ENCODE measurements at places on chromosomes 13 and 19. TPM values are rescaled to one million over a fixed set of nuclear protein-coding genes. Genes with fewer than 3 reads are reported as not detected.

GRCh38 chr19:4581666-4582553 is 22.4 kb upstream of the SEMA6B start:
- H3K4me1 ChIP-seq = peaks cover 5% of the 10 kb centered on the region
- peak; percentile 64 for DNase-seq
- peak overlapping the region; percentile 27 for H3K4me3 ChIP-seq
- peaks cover 49% of the 10 kb centered on the region for H3K27me3 ChIP-seq
- H3K27ac ChIP-seq = no peak overlapping the region

Gene CDADC1
- 8.0 TPM for total RNA-seq

DNA sequence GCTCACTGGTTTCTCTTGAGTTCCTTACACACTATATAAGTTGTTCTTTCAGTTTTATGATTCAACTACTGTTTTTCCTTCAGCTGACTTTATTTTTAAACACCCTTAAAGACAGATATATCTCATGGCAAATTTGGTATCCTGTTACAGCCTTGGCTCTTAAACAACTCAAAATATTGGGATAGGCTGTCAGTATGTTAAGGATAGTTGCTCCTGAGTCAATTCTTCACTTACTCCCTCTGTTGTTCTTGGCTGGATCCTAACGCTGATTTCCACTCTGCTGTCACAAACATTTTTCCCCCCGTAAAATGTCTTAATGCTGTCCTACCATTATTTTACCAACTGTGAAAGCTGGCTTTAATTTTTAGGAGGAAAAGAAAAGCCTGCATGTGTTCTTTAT is 1.2 kb downstream of the KCNRG start:
- no peak overlapping the region for H3K27ac ChIP-seq
- H3K36me3 ChIP-seq = peaks cover 67% of the 10 kb centered on the region
- H3K4me1 ChIP-seq = peaks cover 16% of the 10 kb centered on the region
- H3K27me3 ChIP-seq = no peaks in the 10 kb centered on the region

DNA sequence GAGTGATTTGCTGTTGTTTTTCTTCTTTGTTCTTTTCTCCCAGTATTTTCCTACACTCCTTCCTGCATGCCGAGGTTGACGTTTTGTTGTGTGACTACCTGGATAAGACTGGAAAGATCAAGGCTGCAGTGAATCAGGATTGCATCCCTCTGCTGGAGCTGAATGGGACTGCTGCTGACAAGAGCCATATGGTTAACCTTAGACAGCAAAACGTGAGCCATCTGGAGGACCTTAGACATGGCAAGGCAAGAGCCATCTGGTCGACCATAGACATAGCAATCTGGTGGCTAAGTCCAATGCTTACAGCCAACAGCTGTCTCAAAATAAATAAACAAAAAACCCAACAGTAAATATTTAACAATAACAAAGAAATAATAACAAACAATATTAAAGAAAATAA is 42.6 kb upstream of the ZNF91 start:
- DNase-seq = no peak
- no peak overlapping the region for H3K27ac ChIP-seq
- no peaks in the 10 kb centered on the region for H3K27me3 ChIP-seq
- no peaks in the 10 kb centered on the region for H3K4me1 ChIP-seq
- no peak overlapping the region for H3K4me3 ChIP-seq

- H3K4me1 ChIP-seq = peaks cover 2% of the 10 kb centered on the region
- H3K27me3 ChIP-seq = no peaks in the 10 kb centered on the region
- no peak overlapping the region for H3K4me3 ChIP-seq
- peaks cover 4% of the 10 kb centered on the region for H3K36me3 ChIP-seq
- no peak overlapping the region for H3K27ac ChIP-seq
- no peak for DNase-seq
Measured at GRCh38 chr19:2815191-2815614, 4.5 kb upstream of the ZNF554 start.

DNA sequence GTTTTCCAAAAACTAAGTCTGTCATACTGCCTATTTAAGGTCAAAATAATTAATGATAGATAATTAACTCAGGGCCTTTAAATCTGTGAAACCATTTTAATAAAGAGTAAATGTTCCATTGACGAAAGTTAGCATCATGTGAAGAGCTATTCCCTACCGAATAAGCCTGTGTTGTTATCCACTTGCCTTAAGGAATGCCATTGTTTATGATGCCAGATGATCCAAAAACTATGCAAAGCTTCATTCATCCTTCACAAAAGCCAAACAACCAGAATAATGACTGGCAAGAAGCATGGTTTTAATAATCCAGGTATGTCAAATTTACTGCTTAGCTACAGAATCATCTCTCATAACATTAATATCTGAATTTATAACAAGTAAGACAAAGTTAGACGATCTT is 6.5 kb upstream of the GPC6 start:
- no peaks in the 10 kb centered on the region for H3K27me3 ChIP-seq
- no peaks in the 10 kb centered on the region for H3K4me1 ChIP-seq
- H3K27ac ChIP-seq = no peak overlapping the region
- no peak overlapping the region for H3K4me3 ChIP-seq

DNA sequence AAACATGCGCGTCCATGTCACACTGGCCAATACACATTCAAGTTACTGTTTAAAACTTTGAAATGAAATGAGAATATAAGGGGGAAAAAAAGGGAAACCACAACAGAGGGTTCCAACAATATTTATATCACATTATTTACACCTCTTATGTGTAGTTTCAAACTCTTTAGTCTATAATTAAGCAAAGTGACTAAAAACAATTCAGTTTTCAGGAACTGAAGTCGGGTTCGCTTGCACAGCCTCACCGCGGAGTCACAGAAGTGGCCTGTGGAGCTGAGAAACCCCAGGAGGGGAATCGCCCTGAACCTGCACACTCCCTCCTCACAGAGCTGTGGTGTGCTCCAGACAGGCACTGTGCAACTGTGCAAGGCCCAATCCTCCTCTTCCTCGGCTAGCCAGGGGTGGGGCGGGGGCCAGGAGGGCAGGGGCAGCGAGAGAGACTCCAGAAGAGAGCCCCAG is 75.9 kb downstream of the STK24 start:
- no peak overlapping the region for H3K4me3 ChIP-seq
- DNase-seq = no peak
- H3K27me3 ChIP-seq = no peaks in the 10 kb centered on the region
- no peak overlapping the region for H3K27ac ChIP-seq

Gene RAB3A
- 10.3 TPM for total RNA-seq

Gene CLEC17A
- not detected for total RNA-seq

DNA sequence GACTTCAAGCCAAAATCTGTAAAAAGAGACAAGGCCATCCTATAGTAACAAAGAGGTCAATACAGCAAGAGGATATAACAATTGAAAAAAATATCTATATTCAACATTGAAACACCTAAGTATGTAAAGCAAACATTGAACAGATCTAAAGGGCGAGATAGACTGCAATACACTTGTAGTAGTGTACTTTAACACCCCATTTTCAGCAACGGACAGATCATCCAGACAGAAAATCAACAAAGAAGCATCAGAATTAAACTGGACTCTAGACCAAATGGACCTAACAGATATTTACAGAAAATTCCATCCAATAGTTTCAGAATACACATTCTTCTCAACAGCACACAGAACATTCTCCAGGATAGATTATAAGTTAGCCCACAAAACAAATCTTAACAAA is 28.7 kb upstream of the SIAH3 start:
- DNase-seq = no peak
- H3K27me3 ChIP-seq = peaks cover 23% of the 10 kb centered on the region
- no peak overlapping the region for H3K27ac ChIP-seq
- no peaks in the 10 kb centered on the region for H3K36me3 ChIP-seq

GRCh38 chr13:44679597-44679996 is 103.5 kb upstream of the TSC22D1 start:
- H3K4me3 ChIP-seq = no peak overlapping the region
- H3K27me3 ChIP-seq = peaks cover 2% of the 10 kb centered on the region
- H3K4me1 ChIP-seq = no peaks in the 10 kb centered on the region
- H3K27ac ChIP-seq = no peak overlapping the region

DNA sequence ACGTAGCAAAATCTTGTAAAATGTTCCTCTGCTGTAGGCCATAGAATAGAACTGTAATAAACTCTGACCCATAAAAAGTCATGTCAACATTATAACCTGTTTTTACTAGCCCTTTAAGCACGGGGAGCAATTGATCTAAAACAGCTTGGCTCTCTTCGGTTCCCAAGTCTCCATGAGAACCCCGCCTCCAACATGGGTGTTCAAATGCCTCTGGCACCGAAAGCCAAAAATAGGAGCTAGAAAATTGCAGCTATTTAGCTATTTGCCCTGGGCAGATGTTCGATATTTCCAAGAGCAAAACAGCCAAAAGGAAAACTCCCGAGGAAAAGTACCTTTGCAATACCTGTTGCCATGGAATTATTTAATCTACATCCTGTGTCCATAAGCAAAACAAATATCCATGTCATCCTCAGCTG is 563.1 kb downstream of the EFNB2 start:
- DNase-seq = no peak
- H3K4me3 ChIP-seq = no peak overlapping the region
- no peaks in the 10 kb centered on the region for H3K27me3 ChIP-seq
- no peaks in the 10 kb centered on the region for H3K4me1 ChIP-seq
- no peak overlapping the region for H3K27ac ChIP-seq
- H3K36me3 ChIP-seq = no peaks in the 10 kb centered on the region

DNA sequence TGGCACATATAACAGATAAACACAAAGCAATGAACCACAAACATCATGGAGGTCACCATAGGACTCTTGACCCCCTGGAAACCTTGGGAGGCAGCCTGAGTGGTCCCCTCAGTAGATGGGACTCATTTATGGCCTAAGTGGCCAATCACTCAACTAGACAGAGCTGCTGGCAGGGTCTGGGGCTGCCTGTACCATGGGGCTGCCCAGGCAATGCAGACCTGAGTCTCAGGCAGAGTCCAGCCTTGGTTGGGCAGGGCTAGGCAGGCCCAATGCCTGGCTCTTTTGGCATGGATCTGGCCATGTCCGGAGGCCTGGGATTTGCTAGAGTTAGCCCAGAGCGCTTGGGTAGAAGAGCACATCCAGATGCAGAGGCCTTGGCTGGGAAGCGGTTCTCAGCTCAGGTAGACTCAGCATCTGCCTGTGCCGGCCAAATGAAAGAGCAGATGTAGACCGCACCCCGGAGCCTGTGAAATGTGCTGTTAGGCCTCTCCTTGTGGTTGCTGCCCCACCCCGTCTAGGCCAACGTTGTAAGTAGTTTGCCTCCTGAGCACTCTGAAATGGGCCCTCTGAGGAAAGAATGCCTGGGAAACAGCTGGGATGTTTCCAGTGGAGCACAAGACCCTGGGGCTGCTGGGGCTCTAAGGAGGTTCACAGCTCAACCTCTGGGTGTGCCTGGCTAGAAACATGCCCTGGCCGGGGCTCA is 171.2 kb downstream of the ZNF536 start:
- no peak for DNase-seq
- H3K36me3 ChIP-seq = no peaks in the 10 kb centered on the region
- no peaks in the 10 kb centered on the region for H3K4me1 ChIP-seq
- no peak overlapping the region for H3K4me3 ChIP-seq
- no peak overlapping the region for H3K27ac ChIP-seq

Gene TBXA2R
- 0.42 TPM for total RNA-seq

DNA sequence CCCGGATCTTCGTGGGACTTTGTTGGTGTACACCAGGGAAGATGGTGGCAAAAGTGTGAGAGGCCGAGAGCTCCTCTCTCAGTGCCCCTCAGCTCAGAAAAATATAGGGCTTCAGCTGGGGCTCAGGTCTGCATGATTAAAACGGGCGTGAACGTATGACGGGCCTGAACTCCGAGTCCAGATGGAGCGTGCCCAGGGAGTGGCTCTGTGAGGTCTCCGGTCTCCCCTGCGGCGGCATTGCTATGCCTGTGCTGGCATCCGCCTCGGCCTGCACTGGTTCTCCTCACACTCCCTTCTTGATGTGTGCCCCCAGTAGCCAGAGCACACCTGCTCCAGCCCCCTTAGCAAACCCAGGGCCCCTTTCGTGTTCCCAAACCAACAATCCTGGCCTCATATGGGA is 82.0 kb downstream of the TEX29 start:
- no peak for DNase-seq
- no peaks in the 10 kb centered on the region for H3K4me1 ChIP-seq
- no peak overlapping the region for H3K27ac ChIP-seq

Gene NCAN
- not detected for total RNA-seq

- DNase-seq = no peak
- H3K27me3 ChIP-seq = peaks cover 2% of the 10 kb centered on the region
- H3K27ac ChIP-seq = no peak overlapping the region
- H3K4me1 ChIP-seq = peaks cover 67% of the 10 kb centered on the region
- H3K36me3 ChIP-seq = peaks cover 6% of the 10 kb centered on the region
Measured at GRCh38 chr13:99422586-99423220, 78.6 kb upstream of the TM9SF2 start.

DNA sequence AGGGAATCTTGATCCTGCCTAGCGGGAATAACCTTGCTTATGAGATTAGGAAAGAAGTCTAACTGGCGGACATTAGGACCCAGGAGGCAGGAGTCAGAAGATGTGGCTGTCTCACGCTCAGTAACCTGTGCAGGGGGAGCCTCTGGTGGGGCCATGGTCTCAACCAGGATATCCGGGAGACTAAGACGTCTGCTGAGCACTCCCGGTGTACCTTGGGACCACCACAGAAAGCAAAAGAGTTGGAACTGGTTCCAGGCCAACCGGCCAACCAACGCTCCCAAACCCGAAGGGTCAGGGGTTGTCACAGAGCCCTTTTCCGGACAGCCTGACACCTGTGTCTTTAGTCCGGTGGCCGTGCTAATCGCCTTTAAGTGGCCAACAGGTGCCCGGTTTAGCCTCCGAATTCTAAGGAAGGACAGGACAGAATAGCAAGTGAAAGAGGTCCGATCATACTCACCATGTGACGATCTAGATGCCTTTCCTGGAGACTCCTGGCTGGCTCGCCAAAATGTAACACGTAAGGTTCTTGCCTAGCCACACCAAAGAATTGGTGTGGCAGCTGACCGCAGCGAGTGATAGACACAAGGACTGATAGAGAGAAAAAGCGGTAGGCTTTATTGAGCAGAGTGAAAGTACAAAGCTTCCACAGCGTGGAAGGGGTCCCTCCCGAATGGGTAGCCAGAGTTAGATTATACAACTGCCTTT is 103.9 kb upstream of the DIAPH3 start:
- no peak overlapping the region for H3K4me3 ChIP-seq
- H3K27ac ChIP-seq = no peak overlapping the region
- no peaks in the 10 kb centered on the region for H3K36me3 ChIP-seq
- DNase-seq = peak; percentile 60
- no peaks in the 10 kb centered on the region for H3K4me1 ChIP-seq
- peaks cover 2% of the 10 kb centered on the region for H3K27me3 ChIP-seq

Gene TEAD2
- not detected for total RNA-seq

Gene PSG11
- not detected for total RNA-seq
